ENCODE measurements at places on chromosomes 3 and 15.

DNA sequence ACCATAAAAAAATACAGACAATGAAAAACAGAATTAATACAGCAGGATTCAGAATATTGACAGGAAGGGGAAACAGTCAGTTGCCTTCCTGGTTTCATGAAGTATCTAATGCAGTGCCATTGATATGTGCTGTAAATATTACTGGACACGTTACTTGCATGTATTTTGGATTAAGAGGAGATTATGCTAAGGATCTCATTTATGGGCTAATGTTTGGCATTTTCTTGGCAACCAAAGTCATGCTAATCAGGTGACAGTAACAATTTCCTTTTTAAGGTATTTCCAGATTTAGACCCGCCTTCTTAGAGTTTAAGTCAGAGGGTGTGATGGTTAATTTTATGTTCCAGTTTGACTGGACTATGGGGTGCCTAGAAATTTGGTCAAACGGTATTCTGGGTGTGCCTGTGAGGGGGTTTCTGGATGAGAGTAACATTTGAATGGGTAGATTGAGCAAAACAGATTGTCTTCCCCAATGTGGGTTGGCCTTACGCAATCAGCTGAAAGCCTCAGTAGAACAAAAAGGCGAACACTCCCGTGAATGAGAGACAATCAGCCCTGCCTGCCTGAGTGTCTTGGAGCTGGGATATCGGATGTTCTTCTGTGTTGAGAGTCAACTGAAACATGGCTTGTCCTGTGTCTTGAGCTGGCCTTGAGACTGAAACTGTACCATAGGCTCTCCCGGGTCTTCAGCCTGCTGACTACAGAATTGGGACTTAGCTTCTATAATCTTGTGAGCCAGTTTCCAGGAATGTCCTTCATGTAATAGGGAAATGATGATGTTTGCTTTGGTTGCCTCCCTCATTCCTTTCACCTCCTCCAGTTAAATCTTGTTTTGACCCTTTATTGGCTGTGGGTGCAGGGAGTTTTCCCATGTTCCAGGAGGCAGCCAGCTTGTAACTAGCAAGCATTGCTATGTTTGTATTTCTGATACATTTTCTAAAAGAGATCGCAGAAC lies 10.5 kb downstream of the SQOR start:
- DNase-seq = no peak

GRCh38 chr15:78012643-78013077 lies 64.9 kb downstream of the TBC1D2B start:
- DNase-seq = no peak

DNA sequence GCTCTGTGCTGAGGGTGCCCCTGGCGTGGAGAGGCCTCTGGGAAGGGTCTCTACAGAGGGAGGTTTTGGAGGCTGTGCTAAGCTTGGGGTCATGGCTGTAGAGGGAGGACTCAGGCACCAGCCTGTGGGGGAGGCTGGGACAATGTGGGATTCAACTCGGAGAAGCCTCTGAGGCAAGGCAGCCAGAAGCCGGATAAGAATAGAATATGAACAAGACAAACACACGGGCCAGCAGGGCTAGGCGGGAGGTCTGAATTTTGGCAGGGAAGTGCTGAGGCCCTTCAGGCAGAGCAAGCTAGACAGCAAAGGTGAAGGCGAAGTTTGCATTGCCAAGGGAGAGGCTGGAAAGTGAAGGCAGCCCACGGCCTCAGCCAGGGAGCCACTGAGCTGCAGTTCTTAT lies 612.1 kb upstream of the NR2F2 start:
- DNase-seq = no peak

- DNase-seq = no peak
Measured at GRCh38 chr3:186679151-186679550, 13.3 kb downstream of the HRG start.

GRCh38 chr15:63831041-63831440 lies 2.7 kb downstream of the HERC1 start:
- no peak for DNase-seq

GRCh38 chr3:143763564-143764162 lies 84.6 kb downstream of the SLC9A9 start:
- DNase-seq = no peak

- DNase-seq = no peak
Measured at GRCh38 chr3:183485093-183485492, 56.7 kb upstream of the MCF2L2 start.

- no peak for DNase-seq
Measured at GRCh38 chr3:121645054-121645453, 15.6 kb downstream of the HCLS1 start.

GRCh38 chr3:4754180-4755086 lies 224.8 kb upstream of the BHLHE40 start:
- DNase-seq = no peak

DNA sequence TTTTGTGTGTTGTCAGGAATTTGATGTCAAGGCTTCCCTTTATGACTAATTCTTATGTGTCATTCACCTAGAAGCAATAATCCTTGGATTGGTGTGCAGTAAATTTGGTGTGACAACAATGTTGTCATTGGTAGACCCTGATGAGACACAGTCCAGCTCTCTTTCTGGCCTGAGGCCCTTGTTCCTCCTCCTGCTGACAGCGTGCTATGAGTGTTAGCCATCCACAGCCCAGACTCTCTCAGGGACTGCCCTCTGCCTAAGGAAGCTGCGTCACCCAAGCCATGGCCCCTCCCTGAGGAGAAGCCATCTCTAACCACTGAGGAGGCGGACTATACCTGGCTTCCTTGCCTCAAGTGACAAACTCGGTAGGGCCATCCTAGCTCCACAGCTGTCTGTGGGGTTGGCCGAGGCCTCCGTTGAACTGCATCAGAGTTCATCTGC lies 13.3 kb upstream of the TM4SF1 start:
- DNase-seq = no peak

- DNase-seq = no peak
Measured at GRCh38 chr15:40722354-40722753, 27.4 kb downstream of the RAD51 start.

DNA sequence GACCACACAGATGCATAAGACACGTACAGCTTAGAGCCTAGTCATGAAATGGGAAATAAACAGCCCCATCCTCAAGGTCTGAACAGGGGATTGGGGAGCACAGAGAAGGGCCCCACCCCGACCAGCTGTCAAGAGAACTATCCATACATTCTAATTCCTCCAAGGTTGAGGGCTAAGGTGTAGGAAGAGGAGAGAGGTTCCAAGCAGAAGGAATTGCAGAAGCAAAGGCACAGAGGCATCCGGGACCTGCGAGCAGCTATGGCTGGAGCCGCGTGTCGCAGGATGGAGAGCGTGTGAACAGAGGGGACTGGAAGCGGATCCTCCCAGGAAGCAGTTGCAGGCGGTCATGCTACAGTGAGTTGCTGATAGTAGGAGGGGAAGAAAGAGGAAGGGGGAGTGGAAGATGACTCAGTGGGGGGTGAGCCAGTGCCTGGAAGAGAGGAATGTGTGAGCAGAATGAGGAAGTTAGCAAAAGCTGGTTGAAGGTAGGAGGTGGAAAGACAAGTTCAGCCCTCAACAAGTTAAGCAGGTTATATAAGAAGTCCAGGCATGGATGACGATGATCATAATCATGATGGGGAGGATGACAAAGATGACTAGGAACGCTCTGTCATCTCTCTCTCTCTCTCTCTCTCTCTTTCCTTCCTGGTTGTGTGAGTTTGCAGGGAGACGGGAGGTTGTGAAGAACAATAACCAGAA lies 89.7 kb downstream of the LIPC start:
- DNase-seq = no peak

DNA sequence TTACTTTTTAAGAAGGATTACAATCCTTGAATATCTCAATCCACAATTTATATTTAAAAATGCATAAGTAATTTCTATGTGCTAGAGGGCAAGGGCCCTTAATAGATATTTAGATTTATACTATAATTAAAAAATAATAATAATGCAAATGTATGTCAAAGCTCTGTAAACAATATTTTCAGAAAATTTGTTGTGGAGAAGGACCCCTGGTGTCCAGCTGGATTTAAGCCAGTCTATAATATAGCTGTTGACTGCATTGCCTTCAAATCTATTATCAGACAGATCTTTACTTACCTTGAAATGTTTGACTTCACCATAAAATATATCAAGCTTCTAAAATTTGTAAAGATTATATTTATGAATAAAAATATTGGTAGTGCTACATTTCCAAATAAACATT lies 65.6 kb downstream of the ZBTB20 start:
- DNase-seq = no peak

DNA sequence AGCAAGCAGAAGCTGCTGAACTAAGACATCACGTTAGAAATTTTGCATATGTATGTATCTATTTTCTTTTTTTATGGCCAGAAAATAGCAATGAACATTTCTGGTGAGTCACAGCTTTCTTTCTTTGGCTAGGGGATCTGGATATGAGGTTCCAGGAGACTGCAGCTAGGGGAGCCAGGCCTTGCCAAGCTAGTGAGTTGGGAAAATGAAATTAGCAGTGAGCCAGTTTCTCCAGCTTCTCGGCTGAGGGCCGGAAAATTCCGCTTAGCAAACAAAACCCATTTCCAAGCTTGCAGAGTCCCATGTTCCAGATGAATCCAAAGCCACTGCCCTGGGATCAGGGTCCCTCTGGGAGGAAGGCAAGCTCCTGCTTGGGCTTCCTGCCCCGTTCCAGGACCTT lies 137.6 kb downstream of the SRGAP3 start:
- DNase-seq = no peak

GRCh38 chr3:79947469-79947868 lies 179.7 kb upstream of the ROBO1 start:
- no peak for DNase-seq

DNA sequence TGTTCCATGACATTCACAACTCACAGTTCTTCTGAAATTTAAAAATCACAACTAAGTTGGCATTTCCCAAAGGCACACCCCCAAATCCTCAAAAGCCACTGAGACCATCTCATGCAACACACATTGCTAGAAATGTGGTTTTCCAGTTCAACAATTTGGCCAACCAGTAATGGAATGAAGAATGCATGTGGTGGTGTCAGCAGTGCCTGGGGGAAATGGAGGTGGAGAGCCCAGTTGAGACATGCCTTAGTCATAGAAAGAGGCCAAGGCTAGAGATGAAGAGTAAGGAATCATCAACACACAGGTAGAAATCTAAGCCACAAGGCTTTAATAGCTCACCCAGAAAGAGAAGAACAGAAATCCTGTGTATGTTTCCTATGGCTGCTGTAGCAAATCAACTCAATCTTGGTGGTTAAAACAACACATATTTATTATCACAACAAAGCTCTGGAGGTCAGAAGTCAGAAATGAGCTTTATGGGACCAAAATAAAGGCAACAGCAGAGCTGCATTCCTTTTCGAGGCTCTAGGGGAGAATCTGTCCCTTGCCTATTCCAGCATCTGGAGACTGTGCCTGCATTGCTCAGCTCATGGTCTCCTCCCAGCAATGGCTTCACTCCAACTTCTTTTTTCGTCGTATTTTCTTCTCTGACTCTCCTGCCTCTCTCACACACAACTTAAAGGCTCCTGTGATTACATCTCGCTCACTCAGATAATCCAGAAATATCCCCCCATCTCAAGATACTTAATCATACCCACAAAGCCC lies 54.0 kb downstream of the SNTN start:
- no peak for DNase-seq

DNA sequence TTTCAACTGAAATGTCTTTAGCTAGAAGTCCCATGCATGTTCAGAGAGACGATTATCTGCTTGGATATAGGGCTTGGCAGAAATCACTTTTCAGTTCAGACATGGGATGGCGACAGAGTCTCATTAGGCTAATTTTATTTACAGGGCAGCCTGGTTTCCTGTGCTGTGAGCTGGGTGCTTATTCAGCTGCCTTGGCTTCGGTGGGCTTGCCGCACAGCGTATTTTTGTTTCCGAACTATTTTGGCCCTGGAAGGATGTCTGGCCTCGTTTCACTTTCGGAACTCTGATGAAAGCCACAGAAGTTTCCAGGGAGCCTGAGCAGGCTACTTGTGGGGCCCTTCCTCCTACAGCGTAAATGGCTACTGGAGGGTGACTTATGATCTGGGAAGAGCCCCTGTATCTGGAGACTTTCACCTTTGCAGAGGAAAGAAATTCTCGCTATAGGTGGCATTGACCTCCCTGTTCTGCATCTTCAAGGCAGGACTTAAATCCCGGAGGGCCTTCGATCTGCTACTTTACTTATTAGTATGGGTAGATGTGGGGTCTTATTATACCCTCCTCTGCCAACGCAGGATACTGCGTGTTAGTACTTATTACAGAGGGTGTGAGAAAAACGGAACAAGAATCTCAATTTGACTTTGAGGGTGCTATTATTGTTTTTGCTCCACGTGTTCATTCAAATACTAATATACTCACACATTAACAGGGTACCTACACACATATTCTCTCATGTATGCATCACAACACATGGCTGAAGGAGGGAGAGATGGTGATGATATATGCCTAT lies 364.0 kb upstream of the RBMS3 start:
- no peak for DNase-seq

DNA sequence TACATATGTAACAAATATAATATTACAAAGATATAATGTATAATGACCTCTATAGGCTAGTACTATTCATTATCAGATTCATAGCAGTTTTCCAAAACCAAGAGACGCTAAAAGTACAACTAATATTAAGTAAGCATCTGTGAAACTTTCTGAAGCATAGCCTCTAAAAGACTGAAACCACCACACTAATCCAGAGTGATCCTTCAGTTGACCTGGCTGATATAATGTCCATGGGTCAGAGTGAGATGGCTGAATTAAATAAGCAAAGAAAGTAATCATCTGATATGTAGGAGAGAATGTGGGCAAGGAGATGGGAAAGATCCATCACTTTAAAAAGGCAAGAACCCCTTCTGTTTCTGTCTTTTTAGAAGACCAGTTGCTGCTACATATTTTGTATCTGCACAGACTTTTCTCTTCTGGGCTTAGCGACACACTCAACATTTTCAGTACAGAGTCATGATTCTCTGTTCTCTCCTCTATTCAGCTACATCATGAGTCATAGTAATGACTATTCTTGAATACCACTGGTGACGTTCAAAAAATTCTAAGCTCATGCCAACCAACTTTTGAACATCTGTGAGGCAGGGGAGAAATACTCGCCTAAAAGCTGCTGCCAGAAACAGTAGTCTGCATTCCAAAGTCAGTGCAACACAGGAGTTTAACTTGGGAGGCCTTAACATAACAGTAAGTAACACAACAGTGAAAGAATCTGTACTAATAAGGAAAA lies 149.6 kb downstream of the MAGI1 start:
- no peak for DNase-seq

- DNase-seq = no peak
Measured at GRCh38 chr3:69052472-69052898, 352 bp upstream of the TMF1 start.

GRCh38 chr3:115146032-115146417 lies 1.1 kb downstream of the ZBTB20 start:
- no peak for DNase-seq

DNA sequence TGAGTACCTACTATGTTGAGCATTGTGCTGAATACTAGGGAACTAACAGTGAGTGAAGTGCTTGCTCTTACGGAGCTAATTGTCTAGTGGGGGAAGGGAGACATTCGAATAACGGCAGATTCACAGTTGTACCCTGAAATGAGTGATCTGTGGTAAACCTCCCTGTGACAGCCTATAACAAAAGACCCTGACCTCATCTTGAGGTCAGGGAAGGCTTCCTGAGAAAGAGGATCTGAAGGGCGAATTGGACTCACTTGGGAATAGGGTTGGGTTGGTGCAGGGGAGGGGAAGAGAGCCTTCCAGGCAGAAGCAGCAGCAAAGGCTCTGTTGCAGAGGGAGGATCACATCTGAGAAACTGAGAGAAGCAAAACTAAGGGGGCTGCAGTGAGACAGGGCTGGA lies 13.2 kb downstream of the HPS3 start:
- DNase-seq = no peak
